ENCODE measurements at places on chromosomes 11 and 22. TPM values are rescaled to one million over a fixed set of nuclear protein-coding genes. Genes with fewer than 3 reads are reported as not detected.

DNA sequence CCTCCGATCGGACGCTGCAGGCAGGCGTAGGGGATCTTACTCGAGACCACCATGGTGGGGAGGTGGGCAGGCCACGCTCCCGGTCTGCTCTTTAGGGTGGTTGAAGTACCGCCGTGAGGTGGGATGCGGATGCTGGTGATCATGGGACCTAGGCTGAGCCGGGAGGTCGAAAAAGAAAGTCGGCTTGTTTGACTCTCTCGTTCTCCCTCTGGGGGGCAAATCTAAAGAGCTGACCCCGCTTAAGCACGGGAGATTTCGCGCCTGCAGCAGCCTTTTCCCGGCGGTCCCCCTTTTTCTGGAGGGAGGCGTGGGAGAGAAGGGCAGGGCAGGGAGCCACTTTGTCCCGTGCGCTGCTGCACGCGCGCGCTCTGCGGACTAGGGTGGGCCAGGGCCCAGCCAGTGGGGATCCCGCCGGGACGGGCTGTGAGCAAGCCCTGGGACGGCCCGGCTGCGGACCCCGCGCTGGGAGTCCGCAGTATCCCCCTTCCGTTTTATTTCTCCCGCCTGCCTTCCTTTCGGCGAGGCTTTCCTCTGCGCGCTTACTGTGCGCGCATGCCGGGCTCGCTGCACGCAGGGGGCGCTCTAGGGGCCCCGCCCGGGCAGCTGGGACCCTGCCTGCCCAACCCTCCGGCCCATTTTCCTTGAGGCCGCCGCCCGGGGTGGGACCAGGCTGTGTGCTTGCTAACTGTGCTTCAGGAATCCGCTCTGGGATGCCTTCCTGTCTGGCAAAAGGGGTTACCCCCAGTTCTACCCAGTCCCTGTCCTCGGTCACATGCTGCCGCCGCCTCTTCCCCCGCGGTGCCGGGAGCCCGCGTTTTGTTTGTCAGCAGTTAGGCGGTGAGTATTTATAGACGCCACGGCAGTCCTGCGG lies 81.0 kb downstream of the PRR5L start:
- peaks cover 25% of the 10 kb centered on the region for H3K4me1 ChIP-seq
- no peak for DNase-seq
- H3K4me3 ChIP-seq, result peak overlapping the region; percentile 61
- H3K27me3 ChIP-seq, result peaks cover 11% of the 10 kb centered on the region
- no peaks in the 10 kb centered on the region for H3K36me3 ChIP-seq

GRCh38 chr22:46637711-46638600 lies 17.8 kb downstream of the GRAMD4 start:
- no peak overlapping the region for H3K27ac ChIP-seq
- no peaks in the 10 kb centered on the region for H3K4me1 ChIP-seq
- H3K27me3 ChIP-seq, result no peaks in the 10 kb centered on the region
- no peak overlapping the region for H3K4me3 ChIP-seq
- peaks cover 12% of the 10 kb centered on the region for H3K36me3 ChIP-seq

DNA sequence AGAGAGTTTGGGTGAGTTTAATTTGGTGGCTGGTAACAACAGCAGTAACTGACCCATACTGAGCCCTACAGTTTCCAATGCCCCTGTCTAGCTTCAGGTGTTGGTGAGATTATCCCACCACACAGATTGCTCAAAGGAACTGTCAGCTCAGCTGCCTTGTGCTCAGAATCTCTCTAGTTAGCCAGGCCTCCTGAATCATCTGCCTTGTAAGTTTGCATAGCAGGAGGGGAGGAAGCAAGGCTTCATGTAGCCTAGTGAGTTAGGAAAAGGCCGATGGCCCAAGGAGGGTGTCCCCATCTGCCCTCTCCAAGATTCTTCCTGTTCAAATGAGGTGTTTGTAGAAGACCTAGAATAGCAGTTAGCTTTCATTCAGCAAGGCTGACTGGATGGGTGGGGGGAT lies 74.3 kb downstream of the MICAL2 start:
- H3K27ac ChIP-seq, result no peak overlapping the region
- H3K36me3 ChIP-seq, result no peaks in the 10 kb centered on the region
- H3K4me1 ChIP-seq, result peaks cover 10% of the 10 kb centered on the region
- no peaks in the 10 kb centered on the region for H3K27me3 ChIP-seq
- no peak for DNase-seq

GRCh38 chr11:114354076-114354475 lies 46.2 kb downstream of the C11orf71 start:
- no peaks in the 10 kb centered on the region for H3K4me1 ChIP-seq
- H3K4me3 ChIP-seq, result no peak overlapping the region
- DNase-seq, result no peak
- H3K27ac ChIP-seq, result no peak overlapping the region
- H3K27me3 ChIP-seq, result no peaks in the 10 kb centered on the region
- H3K36me3 ChIP-seq, result no peaks in the 10 kb centered on the region

DNA sequence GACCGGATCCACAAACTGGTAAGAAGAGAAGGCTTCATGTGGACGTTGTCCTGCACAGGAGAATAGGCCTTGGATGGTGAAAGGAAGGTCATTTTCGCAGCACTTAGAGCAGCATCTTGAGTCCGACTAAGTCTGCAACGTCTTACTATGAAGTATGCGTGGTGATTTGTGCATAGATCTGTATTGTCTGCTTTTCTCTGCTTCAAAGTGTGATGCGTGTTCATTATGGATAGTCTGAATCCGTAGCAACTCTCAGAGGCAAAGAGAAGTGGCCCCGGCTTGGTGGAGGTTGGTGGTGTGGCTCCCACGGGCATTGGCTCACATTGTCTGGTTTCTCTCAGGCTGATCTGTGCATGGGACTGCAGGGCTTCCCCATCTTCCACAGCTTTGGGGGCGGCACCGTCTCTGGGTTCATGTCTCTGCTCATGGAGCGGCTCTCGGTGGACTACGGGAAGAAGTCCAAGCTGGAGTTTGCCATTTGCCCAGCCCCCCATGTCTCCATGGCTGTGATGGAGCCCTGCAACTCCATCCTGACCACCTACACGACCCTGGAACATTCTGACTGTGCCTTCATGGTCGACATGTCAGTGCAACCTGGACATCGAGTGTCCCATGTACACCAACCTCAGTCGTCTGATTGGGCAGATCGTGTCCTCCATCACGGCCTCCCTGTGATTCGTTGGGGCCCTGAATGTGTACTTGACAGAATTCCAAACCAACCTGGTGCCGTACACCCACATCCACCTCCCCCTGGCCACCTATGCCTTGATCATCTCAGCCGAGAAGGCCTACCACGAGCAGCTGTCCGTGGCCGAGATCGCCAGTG lies 21.5 kb downstream of the LRRC74B start:
- H3K36me3 ChIP-seq, result no peaks in the 10 kb centered on the region
- H3K4me1 ChIP-seq, result no peaks in the 10 kb centered on the region

GRCh38 chr22:44195189-44195871 lies 14.6 kb downstream of the PARVG start:
- H3K4me3 ChIP-seq, result no peak overlapping the region
- peak; percentile 9 for DNase-seq
- no peaks in the 10 kb centered on the region for H3K27me3 ChIP-seq
- peaks cover 18% of the 10 kb centered on the region for H3K4me1 ChIP-seq
- H3K36me3 ChIP-seq, result peaks cover 28% of the 10 kb centered on the region

ZBTB16 gene
- 5.7 TPM for total RNA-seq

- H3K4me3 ChIP-seq, result no peak overlapping the region
- no peak for DNase-seq
Measured at GRCh38 chr11:121446752-121447156, 5.4 kb upstream of the SORL1 start.
